ENCODE measurements at places on chromosomes 13 and 19.

- DNase-seq, result no peak
Measured at GRCh38 chr13:101283782-101284181, 132.5 kb downstream of the NALCN start.

DNA sequence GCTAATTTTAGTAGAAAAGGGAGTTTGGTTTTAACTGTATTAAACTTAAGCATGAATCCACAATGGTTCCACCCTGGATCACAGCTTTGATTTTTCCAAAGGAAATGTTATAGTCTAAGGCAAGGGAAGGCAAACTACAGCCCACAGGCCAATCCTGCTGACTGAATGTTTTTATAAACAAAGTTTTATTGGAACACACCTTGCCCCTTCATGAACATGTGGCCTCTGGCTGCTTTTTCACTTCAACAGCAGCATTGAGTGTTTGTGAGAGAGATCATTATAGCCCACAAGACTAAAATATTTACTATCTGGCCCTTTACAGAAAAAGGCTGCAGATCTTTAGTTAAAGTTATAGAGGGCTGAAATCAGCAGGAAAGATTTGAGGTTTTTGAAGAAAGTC is 198.7 kb downstream of the IRS2 start:
- DNase-seq, result no peak

- peak; percentile 40 for DNase-seq
Measured at GRCh38 chr19:3276341-3276799, 51.9 kb downstream of the CELF5 start.

- no peak for DNase-seq
Measured at GRCh38 chr19:9060564-9061340, 26.1 kb upstream of the OR1M1 start.

DNA sequence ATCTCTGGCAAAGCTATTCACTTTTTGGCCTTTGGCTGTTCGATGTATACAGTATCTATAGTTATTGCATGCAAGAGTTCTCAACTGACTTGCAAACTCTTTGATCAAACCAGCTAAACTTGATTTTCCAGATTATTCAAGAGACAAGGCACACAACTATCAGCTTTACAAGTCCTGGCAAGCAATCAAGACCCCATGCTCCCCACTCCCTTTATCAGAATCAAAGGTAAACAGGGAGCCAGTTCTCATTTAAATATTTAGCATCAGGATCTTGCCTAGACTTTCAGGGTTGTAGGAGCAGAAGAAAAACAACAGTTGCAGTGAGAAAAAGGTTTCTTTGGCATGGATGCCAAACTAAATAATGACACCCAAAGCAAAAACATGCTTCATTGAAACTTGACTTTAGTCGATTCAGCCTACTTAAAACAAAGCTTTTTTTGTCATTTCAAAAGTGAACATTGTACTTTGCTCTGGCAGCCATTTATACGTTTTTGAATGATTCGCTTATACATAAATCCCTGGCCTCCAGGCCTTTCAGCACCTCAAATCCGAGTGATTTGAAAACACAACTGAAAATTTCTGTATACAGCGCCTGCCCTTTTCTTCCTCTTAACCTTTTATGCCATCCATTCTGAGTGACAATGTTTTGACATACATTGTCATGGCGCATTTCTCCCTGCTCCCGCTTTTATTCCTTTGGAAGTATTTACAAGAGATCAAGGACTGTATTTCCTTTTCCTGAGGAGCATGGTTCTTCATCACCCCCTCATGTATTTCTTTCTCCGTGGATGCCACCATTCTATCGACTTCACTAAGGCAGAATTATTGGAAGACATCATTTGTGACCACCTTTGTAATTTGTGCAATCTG is 340.8 kb downstream of the KLF5 start:
- DNase-seq, result no peak
